ENCODE measurements at places on chromosomes 16 and 17.

DNA sequence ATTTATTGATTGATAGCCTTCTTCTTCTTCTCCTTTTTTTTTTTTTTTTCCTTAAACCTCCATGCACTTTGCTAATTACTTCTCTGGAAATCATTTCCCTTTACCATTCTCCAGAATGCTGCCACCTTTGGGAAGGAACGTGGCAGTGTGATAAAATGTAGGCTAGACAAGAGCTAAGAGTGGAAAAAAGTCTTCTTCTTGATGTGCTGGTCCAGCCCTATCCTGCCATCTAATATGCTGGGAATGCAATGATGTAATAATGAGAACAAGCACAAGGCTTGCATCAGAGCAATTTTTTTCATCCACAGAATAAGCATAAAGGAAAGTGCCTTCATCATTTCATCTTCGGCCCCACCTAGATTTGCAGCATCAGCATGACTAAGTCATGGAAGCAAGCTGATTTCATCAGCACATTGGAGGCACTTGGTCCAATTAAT lies 128.7 kb upstream of the ZFHX3 start:
- DNase-seq, result peak; percentile 80

GRCh38 chr16:79298894-79299799 lies 301.4 kb downstream of the MAF start:
- DNase-seq, result no peak

DNA sequence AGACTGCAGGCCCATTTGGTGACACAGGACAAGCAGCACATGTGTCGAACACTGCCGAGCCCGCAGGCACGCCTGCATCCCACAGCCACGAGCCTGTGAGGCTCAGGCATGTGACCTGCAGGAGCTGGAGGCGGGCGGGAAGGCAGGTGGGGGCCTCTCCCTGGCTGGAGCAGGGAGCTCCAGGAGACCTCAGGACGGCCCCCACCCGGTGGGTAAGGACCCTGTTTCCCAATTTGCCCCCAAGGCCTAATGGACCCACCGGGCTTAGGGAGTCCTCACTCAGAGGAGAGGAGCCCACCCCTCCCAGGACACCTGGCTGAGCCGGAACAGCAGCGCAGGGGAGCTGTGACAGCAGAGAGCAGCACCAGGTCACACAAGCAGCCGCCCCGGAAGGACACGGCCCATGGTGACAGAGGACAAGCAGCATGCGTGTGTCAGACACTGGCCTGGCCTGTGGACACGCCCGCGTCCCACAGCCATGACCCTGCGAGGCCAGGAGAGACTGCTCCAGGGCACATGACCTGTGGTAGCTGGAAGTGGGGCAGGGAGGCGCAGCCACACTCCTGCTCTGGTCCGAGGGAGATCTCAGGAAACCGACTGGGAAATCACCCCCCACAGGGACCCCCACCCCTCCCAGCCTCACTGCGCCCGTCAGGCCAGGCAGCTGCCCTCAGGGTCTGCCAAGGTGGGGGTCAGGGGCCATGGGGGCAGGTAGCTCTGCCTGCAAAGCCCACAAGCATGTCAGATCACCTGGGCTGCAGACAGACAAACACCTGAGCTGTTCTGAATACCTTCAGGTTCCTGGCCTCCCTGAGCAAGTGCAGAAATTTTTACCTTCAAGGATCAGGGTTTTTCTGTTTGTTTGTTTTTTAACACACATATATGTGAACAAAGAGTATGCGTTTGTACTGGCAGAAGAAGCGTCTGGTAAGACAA lies 2.4 kb downstream of the SPSB3 start:
- no peak for DNase-seq

DNA sequence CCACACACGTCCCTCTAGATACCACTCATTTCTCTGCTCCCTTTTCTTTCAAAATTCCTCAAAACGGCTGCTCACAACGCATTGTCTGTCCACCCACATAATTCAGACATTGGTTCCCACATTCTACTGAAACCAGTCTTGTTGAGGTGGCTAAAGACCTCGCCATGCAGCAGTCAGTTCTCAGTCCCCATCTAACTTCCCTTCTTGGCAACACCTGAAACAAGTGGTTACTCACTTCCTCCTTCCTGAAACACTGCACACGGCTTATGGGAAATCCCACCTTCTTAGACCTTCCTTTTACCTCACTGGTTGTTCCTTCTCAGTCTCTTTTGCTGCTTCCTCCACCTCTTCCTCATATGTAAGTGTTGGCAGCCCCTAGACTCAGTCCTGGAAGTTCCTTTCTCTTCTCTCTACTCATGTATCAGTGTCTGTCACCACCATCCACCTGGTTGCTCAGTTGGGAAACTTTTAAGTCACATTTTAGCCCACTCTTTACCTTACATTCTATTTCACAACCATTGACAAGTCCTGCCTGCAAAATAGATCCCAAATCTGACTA lies 277.1 kb downstream of the CEP112 start:
- no peak for DNase-seq

- DNase-seq, result no peak
Observed at GRCh38 chr17:40343219-40344119, 21.1 kb downstream of the GJD3 start.

- no peak for DNase-seq
Observed at GRCh38 chr17:15096511-15096910, 168.6 kb downstream of the PMP22 start.

DNA sequence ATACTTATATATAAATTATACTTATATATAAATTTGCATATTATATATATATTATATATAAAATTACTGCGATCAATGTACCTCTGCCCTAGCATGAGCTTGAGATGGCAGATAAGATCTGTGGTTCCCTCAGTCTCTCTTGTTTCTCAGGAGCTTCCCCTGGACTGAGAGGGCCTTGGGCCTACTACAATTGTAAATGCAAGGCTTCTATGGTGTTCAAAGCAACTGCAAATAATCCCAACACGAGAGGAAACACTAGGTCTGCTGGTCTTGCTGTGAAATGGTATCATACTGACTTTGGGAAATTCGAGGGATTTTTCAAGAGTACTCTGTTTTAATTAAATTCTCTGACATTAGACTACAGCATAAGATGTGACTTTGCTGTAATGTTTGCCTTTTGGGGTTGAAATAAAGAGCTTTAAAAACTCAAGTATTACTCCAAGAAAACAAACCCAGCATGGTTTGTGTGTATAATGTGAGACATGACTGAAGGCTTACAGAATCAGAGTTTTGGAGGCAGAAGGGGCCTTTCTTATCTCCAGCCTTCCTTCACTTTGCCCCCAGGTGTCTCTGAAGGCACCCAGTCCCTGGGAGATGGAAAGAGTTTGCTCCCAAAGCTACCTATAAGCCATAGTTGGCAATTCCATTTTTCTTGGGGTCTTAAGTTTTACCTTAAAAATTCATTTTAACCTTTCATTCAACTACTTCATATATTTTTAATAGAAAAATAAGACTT lies 24.2 kb downstream of the ACSM1 start:
- no peak for DNase-seq

Measured in epithelial cell of prostate (primary cell).